Stomach (tissue), 19 donors: ENCODE measurements at places on chromosomes 11 and 22. TPM values are rescaled to one million over a fixed set of nuclear protein-coding genes. Genes with fewer than 3 reads are reported as not detected.

GRCh38 chr22:32858121-32858703 is 56.7 kb downstream of the TIMP3 start:
- no peak for DNase-seq

- DNase-seq = no peak
These were observed 113.5 kb downstream of the NTM start for GRCh38 chr11:131483877-131484276.

DNA sequence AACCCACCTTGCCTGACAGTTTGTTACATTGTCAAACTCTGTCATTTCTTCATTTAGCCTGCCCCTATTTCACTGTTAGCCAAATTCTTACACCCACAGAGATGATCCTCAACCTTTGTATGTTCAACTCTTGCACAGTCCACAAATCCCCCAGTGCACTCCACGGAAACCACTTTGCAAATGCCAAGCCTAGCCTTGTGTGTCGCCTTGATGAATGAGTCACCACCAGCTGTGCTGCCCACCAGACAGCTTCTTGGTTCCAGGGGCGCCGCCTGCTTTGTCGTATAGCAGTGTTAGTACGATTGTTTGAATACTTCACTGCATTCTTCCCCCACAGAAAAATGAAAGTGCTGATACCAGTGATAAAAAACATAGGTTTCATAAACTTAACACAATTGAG is 686.3 kb downstream of the NTM start:
- DNase-seq = no peak

- DNase-seq = peak; percentile 12
These were observed 5.9 kb upstream of the ACY3 start for GRCh38 chr11:67656278-67656922.

The MMP10 gene
- total RNA-seq = not detected

The GAB4 gene
- total RNA-seq = not detected

DNA sequence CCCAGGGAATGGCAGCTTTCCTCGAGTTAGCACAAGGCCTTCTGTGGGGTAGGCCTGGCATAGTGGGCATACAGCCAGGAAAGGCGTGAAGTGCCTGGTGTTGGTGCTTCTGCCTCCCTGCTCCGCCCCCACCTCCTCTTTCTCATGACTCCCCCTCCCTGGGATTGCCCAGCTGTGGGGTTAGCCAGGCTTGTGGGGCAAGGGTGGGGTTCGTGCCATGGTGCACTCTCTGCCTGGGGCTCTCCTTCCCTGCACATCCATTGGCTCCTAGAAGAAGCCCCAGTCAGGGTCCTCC is 236.8 kb upstream of the NCAM1 start:
- no peak for DNase-seq

GRCh38 chr11:33970984-33971466 is 79.1 kb upstream of the LMO2 start:
- DNase-seq = peak; percentile 30

The FAM180B gene
- not detected for total RNA-seq

DNA sequence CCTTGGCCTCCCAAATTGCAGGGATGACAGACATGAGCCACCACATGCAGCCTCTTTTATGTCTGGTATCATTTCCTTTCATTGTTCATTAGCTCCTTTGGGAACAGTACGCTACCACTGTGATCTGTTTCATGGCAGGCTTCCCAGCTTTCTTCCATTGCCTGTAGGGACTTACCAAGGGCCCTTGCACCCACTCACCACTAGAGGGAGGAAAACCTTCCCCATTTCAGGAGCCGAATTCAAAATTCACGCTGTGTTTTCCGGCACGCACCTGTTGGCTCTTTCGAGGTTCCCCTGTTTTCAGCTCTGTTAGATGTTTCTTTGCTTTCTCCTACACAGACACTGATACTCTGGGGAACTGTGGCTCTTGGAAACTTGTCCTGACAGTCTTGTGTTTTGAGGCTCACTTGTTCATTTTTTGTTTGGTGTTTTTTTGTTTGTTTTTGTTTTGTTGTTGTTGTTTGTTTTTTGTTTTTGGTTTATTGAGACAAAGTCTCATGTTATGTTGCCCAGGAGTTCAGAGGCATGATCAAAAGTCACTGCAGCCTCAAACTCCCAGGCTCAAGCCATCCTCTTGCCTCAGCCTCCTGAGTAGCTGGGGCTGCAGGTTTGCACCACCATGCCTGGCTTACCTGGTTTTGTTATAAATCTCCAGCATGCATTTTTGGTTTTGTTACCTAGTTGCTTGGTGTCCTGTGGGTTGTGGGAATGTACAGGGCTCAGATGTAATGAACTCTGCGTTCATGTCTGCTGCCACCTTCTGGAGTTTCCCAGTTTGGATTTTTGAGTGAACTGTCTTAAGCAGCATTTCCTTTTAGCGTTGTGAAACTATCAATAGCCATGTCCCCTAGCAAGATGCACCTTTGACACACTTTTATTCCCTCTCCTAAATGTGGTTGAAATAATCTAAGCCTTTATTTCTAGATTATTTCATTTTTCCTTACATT is 2.3 kb downstream of the KRTAP5-11 start:
- DNase-seq = peak; percentile 82

DNA sequence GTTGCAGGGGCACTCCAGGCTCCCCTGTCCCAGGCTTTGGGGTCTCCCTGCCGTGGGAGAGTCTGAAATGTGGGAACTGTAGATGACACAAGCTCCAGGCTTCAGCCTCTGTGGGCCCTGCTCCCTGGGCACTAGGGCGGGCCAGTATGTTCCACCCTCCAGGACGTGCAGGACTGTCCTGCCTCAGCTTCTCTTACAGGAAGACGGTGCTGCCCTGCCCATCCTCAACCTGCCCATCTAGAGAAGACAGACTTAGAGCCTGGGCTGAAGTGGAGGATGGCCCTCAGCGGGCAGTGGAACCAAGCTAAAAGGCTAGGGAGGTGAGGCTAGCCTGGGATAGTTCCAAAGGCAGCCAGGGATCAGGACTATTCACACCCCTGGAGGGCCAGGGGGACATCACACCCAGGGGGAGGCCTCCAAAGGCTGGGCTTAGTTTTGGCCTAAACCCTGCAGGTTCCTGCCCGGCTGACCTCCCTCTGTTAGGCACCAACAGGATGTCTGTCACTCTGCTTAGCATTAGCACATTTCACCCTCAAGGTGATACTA is 4.0 kb upstream of the CERK start:
- DNase-seq = no peak

The IL10RA gene
- 190 TPM for total RNA-seq

DNA sequence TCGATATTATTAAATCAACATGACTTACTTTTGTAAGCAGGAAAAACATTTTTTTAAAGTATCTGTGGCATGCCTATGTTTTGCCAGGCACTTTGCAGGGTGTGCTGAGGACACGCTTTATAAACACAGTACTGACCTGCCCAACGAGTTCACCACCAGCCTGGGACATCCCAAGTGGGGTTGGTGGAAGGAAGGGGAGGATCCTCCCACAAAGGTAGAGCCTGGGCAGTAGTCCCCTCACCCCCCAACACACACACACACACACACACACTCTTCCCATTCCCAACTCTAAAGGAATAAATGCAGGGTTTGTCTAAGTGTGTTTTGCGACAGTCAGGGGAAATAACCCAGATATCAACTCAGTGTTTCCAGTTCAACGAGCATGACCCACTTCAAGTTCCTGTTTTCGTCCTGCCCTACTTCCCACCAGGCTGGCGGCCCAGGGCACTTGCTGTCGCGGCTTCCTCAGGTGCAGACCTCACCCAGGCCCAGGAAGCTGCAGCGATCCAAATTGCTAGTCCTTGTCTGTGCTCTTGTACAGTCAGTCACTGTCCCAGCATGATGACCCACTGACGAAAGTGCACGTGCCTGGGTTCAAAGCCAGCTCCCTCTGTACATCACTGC is 3.1 kb downstream of the CERK start:
- peak; percentile 56 for DNase-seq

The SCN2B gene
- total RNA-seq = 0.29 TPM

GRCh38 chr11:66523611-66524010 is 13.2 kb downstream of the BBS1 start:
- DNase-seq = no peak

DNA sequence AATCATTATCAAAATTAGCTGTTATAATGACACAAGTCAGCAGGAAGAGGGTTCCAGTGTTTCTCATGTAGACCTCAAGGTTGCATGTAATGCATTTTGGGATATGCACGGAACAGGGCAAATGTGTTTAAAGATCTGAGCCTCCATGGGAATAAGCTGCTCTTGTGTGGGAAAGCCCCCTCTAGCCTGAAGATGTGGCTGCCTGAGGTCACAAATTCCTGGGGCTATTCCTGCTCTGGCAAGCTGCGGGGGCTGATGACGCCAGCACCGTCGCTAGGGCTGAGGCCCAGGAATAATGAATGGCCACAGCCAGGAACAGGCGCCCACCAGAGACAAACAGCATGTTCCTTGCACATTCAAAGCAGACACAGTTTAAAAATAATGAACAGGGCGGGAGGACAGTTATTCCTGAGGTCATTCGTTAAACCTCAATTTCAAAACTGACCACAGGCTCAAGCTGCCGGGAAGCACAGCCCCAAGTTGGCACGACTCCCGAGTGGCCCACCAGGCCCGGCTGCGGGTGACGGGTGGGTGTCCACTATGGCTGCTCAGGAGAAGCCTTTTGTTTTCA is 11.7 kb downstream of the OSBPL5 start:
- peak; percentile 87 for DNase-seq

The GGT5 gene
- total RNA-seq = 9.9 TPM

The WNT7B gene
- not detected for total RNA-seq

DNA sequence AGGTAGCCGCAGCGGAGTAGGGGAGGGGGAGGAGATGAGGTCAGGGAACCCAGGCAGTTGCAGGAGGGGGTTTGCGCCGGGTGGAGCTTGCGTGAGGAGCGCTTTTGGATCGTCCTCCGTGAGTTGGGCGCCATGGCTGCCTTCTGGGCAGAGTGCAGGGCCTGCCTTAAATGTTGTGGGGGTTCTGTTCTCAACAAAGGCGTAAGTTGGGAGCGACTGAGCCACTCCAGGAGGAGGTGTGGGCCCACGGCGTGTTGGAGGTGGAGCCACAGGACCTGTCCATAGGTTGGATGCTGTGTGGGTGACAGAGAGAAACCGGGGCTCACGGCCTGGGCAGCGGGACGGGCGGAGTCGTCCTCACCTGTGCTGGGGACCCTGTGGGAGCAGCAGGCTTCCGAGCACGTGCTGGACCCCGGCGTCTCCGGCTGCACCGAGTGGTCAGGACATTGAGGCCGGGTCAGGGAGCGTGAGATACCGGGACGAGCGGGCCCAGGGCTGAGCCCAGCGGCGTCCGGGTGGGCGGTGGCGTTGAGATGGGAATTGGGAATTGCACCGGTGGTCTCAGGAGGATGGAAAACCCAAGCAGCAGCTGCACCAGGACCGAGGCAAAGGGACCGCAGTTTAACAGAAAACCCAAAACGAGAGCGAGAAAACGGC is 977 bp upstream of the PGGHG start:
- no peak for DNase-seq

DNA sequence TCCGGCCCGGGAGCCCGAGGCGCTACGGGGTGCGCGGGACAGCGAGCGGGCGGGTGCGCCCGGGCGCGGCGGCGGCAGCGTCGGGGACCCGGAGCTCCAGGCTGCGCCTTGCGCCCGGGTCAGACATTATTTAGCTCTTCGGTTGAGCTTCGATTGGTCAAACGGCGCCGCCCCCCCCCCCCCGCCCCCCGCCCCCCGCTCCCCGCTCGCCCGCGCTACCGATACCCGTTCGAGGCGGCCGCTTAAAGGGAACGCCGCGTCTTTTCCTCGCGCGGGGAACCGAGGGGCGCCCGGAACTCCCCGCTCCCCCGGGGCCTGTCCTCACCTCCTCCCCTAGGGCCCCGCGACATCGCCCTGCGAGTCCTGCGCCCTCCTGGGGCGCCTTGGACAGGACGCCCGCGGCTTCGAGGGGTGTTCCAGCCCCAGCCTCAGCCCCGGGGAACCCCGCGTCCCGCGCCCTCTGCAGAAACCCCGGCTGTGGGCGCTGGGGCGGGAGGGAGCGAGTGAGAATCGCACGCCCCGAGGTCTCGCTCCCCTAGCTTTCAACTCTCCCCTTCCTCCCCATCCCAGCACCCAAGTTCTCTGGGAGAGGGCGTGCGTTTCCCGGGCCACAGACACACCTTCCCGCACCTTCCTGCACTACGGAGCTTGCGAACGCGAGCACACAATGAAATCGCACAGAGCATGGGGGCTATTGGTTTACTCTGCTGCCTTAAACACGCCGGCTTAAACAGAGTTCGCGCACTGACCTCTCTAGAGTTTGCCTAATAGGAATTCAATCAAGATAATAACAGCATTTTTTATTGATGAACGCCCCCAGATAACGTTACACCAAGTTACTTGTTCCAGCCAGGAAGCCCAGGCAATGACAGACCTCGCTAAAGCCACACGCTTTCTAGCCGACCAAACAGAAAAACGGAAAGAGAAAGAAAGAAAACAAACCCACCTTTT is at the start of gene BDNF:
TSS of gene BDNF (minus strand) at position 105 of the 951 bp plus-strand sequence. CDS start 41,891 bp downstream, outside the sequence.
- DNase-seq = no peak

The ZC3H12C gene
- total RNA-seq = 13.2 TPM

- DNase-seq = no peak
These were observed 40.4 kb downstream of the RCN1 start for GRCh38 chr11:32131321-32131720.

DNA sequence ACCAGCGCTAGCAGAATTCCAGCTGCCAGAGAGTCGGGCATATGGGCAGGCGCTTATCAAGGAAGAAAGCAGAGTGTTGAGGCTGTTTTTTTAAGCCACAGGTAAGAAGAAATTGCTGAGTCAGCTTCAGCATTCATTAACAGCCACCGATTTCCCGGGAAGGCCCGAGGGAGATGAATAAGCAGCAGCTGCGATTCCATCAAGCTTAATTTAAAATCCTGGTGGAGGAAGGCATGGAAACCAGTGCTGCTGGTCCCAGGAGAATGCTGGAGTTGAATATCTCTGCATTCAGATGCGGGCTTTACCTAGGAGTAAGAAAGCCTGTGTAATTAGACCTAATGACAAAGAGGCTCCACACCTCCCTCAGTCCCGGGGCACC is 168.8 kb downstream of the BRD1 start:
- no peak for DNase-seq

DNA sequence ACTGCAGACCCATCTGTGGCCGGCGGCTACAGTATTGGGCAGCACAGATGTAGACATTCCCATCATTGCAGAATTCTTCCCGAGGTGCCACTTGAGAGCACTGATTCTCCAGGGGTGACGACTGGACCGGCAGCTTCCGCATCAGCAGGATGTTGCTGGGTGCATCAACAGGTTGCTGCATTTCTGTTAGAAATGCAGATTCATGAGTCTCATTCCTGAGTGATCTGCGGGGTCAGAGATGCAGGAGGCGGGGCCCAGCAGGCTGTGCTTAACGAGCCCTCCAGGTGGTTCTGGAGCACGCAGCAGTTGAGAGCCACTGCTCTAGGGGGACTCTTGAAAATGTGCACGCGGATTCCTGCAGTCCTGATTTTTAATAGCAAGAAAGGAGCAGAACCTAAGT is 321.8 kb downstream of the TBC1D22A start:
- no peak for DNase-seq

DNA sequence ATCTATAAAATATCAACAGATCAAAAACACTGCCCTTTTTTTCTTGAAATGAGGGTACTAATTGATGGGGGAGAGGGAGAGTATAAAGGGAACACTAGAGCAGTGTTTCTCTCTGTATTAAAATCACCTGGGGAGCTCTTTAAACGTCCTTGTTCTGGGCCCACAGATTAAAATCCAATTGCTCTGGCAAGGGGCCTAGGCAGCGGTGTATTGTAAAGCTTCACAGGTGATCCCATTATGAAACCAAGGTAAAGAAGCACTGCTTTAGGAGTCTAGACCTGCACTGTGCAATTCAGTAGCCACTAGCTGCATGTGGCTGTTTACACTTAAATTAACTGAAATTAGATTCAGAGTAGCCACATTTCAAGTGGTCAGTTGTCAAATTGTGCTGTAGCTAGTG is 3.0 kb downstream of the AQP11 start:
- DNase-seq = no peak
